ENCODE measurements at places on chromosomes 1 and 21.

DNA sequence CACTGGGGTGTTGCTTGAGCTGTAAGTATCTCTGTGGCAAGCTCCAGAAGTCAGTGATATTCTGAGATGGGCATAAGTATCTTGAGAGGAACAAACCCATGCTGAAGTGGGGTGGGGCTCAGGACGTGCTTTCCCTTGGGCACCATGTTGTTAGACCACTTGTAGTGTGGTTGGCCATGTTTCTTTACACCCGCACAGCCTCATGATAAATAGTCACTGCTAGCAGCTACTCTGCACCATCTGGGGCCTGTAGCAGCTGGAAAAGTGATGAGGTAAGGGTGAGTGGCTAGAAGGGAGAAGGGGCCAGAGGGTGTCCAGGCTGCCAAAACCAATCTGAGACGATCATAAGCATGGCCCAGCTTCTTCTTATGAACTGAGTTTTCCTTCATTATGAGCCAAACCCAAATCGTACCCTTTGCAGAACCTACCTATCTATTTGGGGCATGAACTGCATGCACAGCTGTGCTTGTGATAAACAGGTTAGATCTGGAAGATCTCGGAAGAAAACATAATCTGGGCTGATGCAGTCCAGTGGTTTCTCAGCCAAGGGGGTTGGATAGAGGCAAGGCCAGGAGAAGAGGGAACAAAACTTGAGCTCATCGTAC lies 91.9 kb upstream of the IRF2BP2 start:
- DNase-seq: no peak

- DNase-seq: no peak
Measured at GRCh38 chr1:208349694-208350330, 105.6 kb upstream of the PLXNA2 start.

DNA sequence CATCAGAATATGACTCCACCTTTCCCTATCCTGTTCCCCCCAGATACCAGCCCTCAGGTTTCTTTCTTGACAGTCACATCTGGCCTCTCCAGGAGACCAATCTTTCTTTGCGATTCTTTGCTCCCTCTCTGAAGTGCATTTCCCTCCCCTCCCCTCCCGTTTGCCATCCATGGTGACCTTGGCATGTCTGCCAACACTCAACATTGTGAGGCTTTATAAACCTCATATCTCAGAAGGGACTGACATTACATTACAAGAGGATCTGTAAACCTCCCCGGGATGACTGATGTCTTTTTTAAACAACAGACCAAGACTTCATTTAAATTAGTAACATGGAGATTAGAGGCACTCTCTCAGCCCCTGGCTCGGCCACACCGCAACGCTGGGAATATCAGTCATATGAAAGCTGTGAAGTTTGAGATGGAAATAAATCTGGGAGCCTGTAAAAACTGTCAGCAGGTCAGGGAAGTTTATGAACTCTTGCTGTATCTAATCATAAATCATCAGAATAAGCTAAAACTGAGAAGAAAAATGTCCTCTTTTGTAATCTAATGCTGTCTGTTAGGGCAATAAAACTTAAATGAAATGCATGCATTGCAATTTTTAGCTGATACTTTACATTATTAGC lies 401.7 kb upstream of the PROX1 start:
- no peak for DNase-seq

GRCh38 chr1:51535006-51535592 lies 16.0 kb upstream of the EPS15 start:
- DNase-seq: peak; percentile 42

DNA sequence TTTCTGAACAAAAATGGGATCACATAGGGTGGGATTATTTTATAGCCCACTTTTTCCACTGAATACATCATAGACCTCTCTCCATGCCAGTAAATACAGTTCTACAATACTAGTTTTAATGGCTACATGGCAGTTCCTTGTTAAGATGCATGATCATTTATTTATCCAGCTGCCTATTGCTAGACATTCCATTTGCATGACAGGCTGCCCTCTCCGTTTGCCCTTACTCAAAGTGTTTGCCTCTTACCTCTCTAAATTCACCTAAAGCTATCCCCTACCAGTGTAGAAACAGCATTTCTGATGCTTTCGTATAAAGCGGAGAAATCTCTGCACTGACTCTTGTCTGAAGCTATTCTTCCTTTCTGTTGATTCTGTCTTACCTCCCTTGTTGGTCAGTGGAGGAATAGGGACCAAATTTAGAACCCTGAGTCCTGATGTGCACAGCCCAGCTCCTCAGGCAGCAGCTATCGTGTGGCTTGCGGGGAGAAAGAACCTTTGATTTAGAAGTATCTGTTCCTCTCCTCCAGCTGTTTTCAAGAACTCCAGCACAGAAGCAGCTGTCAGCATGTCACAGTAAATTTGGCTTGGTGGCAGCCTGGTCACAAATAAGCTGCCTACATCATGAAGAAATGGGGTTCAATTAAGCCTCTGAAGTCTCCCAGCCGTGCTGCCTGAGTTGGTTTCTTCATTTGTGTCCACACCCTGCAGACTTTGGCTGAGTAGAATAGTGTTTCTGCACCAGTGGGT lies 337.3 kb downstream of the PRDM2 start:
- DNase-seq: no peak

DNA sequence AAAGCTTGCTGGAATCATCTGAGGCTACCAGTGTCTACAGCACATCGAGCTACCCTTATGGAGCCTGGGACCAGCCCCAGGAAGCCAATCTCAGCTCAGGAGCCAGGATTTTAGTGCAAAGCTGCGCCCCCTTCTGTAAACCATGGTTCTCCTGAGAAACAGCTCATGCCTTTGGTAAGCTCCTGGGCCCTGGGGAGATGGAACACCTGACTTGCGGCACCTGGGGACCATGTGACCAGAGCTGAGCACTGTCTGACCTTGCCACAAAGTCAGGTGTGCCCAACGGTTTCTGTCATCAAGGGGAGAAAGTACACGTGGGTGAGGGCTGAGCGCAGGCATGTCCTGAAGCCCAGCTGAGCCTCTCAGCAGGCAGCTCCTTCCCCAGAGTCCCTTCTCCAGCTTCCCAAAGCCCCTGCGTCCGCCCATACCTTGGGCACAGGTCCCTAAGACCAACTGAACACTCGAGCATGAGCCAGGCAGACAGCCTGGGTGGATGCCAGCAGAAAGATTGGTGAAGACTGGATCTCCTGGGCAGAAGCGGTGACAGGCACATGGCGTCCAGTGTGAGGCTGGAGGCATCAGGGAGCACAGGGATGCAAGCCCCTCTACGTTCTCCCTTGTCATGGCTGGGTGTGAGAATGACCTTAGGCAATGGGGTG lies 57.9 kb upstream of the TENT5B start:
- no peak for DNase-seq

- no peak for DNase-seq
Measured at GRCh38 chr21:45532826-45533360, 9.3 kb downstream of the SLC19A1 start.

GRCh38 chr1:53182111-53182593 lies 14.5 kb upstream of the CPT2 start:
- peak; percentile 82 for DNase-seq

All from activated naive CD4-positive, alpha-beta T cell treated with Interleukin-2 at 50 U/mL for 16 hours (primary cell).